ENCODE measurements at places on chromosomes 2 and 18. TPM values are rescaled to one million over a fixed set of nuclear protein-coding genes. Genes with fewer than 3 reads are reported as not detected.
A peak's percentile ranks its signal among the peaks of the same experiment; 100 is the strongest.

Gene NAT8
- not detected for total RNA-seq

- no peak overlapping the region for H3K4me3 ChIP-seq
- H3K27ac ChIP-seq, result no peak overlapping the region
- no peaks in the 10 kb centered on the region for H3K27me3 ChIP-seq
- no peaks in the 10 kb centered on the region for H3K4me1 ChIP-seq
Measured at GRCh38 chr2:185181901-185182300, 556.7 kb upstream of the FSIP2 start.

Gene CCDC142
- total RNA-seq, result 8.0 TPM

GRCh38 chr2:58155160-58155778 is 85.9 kb downstream of the FANCL start:
- no peak for DNase-seq
- no peak overlapping the region for H3K4me3 ChIP-seq
- peaks cover 58% of the 10 kb centered on the region for H3K36me3 ChIP-seq

DNA sequence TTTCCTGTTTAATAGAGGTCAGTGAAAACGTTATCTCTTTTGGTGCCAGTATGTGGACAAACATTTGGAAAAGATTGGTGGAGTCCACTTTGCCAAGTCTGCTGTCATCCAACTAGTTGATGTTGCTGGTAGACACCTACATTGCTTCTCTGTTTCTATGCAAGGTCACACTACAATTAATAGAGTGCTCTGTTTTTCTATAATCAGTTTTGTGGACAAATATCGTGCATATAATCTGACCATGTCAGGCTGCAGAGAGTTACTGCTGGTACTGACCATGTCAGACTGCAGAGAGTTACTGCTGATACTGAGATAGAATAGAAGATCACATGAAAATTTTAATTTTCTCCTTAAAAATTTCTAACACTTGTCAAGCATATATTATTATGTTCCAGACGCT is 603.3 kb downstream of the TSN start:
- H3K27ac ChIP-seq, result no peak overlapping the region
- no peaks in the 10 kb centered on the region for H3K4me1 ChIP-seq
- no peaks in the 10 kb centered on the region for H3K27me3 ChIP-seq
- DNase-seq, result no peak
- no peak overlapping the region for H3K4me3 ChIP-seq
- H3K36me3 ChIP-seq, result no peaks in the 10 kb centered on the region

- H3K4me3 ChIP-seq, result no peak overlapping the region
- no peaks in the 10 kb centered on the region for H3K36me3 ChIP-seq
- DNase-seq, result no peak
- no peak overlapping the region for H3K27ac ChIP-seq
- H3K4me1 ChIP-seq, result no peaks in the 10 kb centered on the region
- H3K27me3 ChIP-seq, result peaks cover 13% of the 10 kb centered on the region
Measured at GRCh38 chr2:152243761-152244640, 68.4 kb upstream of the STAM2 start.

Gene FRZB
- not detected for total RNA-seq

GRCh38 chr2:33247365-33247764 is 229.1 kb upstream of the RASGRP3 start:
- no peak overlapping the region for H3K4me3 ChIP-seq
- H3K27ac ChIP-seq, result no peak overlapping the region
- H3K36me3 ChIP-seq, result no peaks in the 10 kb centered on the region
- no peaks in the 10 kb centered on the region for H3K4me1 ChIP-seq
- DNase-seq, result no peak
- H3K27me3 ChIP-seq, result no peaks in the 10 kb centered on the region

GRCh38 chr18:23859466-23860336 is 154.9 kb upstream of the TTC39C start:
- no peak overlapping the region for H3K27ac ChIP-seq
- peaks cover 31% of the 10 kb centered on the region for H3K4me1 ChIP-seq
- H3K27me3 ChIP-seq, result no peaks in the 10 kb centered on the region
- peaks cover 4% of the 10 kb centered on the region for H3K36me3 ChIP-seq

DNA sequence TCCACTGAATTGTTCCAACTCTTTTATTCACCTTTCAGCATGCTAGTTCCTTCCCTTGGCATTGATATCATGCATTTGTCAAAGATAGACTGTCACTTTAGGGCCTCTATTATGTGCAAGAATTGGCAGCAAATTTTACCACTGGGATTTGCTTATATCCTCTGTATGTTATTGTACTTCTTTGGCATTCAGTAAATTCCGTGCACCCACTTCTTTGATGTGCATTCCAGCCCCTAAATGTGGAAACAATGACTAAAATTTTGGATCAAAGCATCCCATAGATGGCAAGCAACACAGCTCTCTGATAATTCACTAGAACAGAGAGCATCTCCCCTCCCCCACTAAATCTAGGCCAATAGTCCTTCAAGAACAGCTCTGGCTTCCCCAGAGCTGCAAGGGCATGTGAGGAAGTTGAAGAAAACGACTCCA is 399.0 kb upstream of the HNRNPA3 start:
- H3K4me3 ChIP-seq, result no peak overlapping the region
- H3K27me3 ChIP-seq, result no peaks in the 10 kb centered on the region
- no peak overlapping the region for H3K27ac ChIP-seq

DNA sequence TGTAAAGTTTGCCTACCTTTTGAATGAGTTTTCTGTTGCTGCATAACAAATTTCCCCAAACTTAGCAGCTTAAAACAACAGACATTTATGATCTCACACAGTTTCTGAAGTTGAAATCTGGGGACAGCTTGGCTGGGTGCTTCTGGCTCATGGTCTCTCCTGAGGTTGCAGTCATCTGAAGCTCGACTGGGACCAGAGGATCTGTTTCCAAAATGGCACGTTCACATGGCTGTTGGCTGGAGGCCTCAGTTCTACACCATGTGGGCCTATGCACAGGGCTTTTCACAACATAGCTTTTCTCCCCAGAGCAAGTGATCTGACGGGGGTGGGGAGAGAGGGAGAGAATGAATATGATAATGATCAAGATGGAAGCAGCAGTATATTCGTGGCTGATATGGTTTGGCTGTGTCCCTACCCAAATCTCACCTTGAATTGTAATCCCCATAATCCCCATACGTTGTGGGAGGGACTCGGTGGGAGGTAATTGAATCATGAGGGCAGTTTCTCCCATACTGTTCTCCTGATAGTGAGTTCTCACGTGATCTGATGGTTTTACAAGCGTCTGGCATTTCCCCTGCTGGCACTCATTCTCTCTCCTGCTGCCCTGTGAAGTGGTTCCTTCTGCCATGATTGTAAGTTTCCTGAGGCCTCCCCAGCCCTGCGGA is 3.5 kb downstream of the RALB start:
- no peaks in the 10 kb centered on the region for H3K27me3 ChIP-seq
- H3K4me1 ChIP-seq, result peaks cover 36% of the 10 kb centered on the region
- no peak overlapping the region for H3K4me3 ChIP-seq
- peaks cover 39% of the 10 kb centered on the region for H3K36me3 ChIP-seq
- H3K27ac ChIP-seq, result no peak overlapping the region

DNA sequence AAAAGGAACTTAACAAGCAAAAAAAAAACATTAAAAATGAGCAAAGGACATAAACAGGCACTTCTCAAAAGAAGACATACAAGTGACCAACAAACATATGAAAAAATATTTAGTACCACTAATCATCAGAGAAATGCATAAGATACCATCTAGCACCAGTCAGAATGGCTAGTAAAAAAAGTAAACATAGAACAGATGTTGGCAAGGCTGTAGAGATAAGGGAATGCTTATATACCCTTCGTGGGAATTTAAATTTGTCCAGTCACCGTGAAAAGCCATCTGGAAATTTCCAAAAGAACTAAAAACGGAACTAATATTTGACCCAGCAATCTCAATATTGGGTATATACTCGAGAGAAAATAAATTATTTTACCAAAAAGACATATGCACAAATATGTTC is 1751.3 kb upstream of the LRRTM1 start:
- H3K27ac ChIP-seq, result no peak overlapping the region
- H3K36me3 ChIP-seq, result no peaks in the 10 kb centered on the region
- no peaks in the 10 kb centered on the region for H3K27me3 ChIP-seq
- DNase-seq, result no peak
- H3K4me1 ChIP-seq, result no peaks in the 10 kb centered on the region

DNA sequence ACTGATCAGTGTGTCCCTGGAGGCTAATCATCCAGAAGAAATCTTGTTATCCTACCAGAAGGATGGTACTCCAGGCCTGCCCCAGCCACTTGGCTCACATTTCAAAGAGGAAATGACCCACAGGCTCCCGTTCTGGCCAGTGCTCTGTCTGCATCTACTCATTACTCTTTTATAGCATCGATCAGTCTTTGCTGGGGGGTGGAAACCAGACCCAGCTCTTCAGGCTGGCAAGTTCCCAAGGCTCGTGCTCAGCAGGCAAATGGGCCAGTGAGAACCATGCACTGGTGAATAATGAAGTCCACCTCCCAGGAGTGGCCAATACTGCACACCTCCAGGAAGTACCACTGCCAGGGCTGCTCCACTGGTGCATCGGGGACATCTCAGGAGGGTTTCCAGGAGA is 38.8 kb downstream of the DNER start:
- no peaks in the 10 kb centered on the region for H3K4me1 ChIP-seq
- DNase-seq, result no peak
- no peak overlapping the region for H3K27ac ChIP-seq

DNA sequence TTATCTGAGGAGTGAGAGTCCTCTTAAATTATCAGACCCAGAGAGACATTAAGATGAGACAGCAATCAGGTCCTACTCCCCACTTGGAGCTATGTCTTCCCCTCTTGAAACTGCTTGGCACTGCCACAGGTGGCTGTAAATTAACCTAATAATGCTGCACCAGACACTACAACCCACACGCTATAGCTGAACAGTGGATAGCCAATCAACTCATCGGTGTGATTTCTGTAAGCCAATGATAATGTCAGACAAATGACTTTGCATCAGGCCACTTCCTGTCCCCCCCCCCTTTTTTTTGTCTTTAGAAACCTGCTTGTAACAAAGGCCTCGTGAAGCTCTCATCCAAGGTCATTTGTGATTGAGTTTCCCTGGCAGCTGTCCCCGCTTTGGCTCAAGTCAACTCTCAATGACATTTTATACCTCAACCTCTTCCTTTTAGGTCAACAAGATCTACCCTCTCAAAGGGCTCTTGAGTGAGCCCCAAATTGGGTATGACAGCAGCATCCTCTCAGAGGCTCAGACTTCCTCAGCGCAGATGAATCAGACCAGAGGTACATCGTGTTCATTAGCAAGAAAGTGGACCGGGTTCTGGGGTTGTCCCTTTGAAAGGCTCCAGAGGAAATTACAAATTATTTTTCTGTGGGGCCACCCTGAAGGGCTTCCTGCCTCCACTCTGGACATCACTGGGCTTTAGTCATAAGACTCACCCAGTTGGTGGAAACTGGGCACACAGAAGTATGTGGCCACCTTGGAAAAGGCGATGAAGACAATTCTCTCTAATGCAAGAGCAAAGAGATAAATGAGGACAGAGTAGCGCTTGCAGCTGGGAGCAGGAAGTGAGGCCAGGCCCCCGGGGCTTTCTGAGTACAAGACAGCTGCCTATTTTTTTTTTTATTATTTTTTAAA is 73.6 kb downstream of the COPS8 start:
- H3K27me3 ChIP-seq, result peaks cover 3% of the 10 kb centered on the region
- H3K27ac ChIP-seq, result peak overlapping the region; percentile 43
- DNase-seq, result no peak
- H3K4me3 ChIP-seq, result no peak overlapping the region

Gene RBKS
- total RNA-seq, result 5.1 TPM

- H3K36me3 ChIP-seq, result no peaks in the 10 kb centered on the region
- H3K27me3 ChIP-seq, result no peaks in the 10 kb centered on the region
- H3K4me1 ChIP-seq, result peaks cover 14% of the 10 kb centered on the region
- no peak overlapping the region for H3K4me3 ChIP-seq
Measured at GRCh38 chr2:234355021-234355720, 141.7 kb downstream of the ARL4C start.

Measured in activated naive CD8-positive, alpha-beta T cell treated with anti-CD3 and anti-CD28 coated beads for 36 hours (primary cell).